Neural progenitor cell (in vitro differentiated cells): ENCODE measurements at places on chromosomes 12 and 14.

- DNase-seq, result peak; percentile 59
These were observed 413 bp upstream of the TUBA1C start for GRCh38 chr12:49264466-49264872.

GRCh38 chr14:51834240-51834639 lies 26.2 kb upstream of the GNG2 start:
- DNase-seq, result no peak

DNA sequence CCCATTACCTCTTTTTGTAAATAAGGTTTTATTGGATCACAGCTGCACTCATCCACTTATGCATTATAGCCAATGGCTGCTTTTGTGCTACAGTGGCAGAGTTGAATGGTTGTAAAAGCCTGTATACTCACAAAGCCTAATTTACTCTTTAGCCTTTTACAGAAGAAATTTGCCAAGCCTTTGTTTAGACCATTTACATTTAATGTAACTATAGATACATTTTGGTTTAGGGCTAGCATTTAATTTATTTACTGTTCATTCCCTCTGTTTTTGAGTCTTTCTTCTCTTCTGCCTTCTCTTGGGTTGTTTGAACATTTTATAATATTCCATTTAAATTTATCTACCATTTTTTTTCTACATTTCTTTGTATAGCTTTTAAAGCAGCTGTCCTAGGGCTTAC lies 217.1 kb upstream of the AMIGO2 start:
- no peak for DNase-seq

- no peak for DNase-seq
These were observed 3.5 kb downstream of the OTX2 start for GRCh38 chr14:56806760-56807159.

DNA sequence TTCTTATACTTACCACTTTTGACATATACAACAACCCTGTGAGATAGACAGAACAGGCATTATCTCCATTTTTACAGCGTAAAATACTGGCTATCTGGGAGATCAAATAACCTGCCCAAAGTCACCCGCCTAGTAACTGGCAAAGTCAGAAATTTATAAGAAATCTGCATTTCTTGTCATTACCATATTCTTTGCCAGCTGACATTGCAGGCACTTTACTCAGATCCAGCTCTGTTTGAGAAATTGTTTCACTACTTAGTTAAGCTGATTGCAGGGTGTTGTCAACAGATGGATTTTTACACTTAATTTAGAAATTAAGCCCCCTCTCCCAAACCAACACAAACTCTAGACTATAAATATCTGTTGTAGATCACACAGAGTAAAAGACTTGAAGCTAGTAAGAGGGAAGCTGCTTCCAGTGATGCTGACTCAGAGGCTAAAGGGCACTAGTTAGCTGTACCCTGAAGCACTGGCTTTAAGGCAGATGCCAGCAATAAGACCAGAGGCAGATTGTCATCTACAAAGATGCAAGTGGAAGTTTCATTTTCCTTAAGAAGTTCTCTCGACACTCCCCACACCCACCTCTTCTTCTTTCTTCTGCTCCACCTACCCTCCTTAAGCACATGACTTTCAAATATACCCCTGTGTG lies 153.1 kb downstream of the ANO6 start:
- DNase-seq, result no peak

- DNase-seq, result no peak
These were observed 12.4 kb downstream of the LUM start for GRCh38 chr12:91098941-91099340.

GRCh38 chr14:99519931-99520421 lies 38.8 kb downstream of the CCNK start:
- no peak for DNase-seq

DNA sequence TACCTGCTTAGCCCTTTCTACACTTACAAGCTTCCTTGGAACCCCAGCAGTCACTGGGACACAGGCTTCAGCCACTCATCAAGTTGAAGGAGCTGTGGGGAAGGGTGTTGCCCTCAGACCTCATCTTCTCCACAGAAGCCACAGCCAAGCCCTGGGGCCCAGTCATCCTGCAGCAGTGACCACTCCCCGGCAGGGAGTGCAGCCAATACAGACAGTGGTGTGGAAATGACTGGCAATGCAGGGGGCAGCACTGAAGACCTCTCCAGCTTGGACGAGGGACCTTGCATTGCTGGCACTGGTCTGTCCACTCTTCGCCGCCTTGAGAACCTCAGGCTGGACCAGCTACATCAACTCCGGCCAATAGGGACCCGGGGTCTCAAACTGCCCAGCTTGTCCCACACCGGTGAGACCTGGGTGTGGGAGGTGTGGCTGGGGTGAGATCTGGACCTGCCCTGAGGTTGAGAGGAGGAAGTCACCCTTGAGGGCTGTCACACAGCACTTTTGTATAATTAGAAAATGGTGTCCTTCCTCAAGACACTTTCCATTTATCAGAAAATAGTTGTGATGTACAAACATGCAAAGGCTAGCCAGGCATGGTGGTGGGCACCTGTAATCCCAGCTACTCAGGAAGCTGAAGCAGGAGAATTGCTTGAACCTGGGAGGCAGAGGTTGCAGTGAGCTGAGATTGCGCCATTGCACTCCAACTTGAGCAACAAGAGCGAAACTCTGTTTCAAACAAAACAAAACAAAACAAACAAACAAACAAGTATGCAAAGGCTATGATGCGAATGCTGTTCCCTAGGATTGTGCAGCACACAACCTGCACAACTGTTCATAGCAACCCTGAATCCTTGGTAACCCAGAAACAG lies 9.9 kb downstream of the GLI1 start:
- no peak for DNase-seq

GRCh38 chr12:42495244-42495643 lies 94.3 kb downstream of the PRICKLE1 start:
- no peak for DNase-seq

- DNase-seq, result no peak
These were observed 61.6 kb upstream of the GNPNAT1 start for GRCh38 chr14:52852810-52853521.

GRCh38 chr12:121475279-121475678 lies 75.4 kb downstream of the RNF34 start:
- no peak for DNase-seq

GRCh38 chr12:126768517-126768916 lies 1498.5 kb upstream of the TMEM132C start:
- no peak for DNase-seq

DNA sequence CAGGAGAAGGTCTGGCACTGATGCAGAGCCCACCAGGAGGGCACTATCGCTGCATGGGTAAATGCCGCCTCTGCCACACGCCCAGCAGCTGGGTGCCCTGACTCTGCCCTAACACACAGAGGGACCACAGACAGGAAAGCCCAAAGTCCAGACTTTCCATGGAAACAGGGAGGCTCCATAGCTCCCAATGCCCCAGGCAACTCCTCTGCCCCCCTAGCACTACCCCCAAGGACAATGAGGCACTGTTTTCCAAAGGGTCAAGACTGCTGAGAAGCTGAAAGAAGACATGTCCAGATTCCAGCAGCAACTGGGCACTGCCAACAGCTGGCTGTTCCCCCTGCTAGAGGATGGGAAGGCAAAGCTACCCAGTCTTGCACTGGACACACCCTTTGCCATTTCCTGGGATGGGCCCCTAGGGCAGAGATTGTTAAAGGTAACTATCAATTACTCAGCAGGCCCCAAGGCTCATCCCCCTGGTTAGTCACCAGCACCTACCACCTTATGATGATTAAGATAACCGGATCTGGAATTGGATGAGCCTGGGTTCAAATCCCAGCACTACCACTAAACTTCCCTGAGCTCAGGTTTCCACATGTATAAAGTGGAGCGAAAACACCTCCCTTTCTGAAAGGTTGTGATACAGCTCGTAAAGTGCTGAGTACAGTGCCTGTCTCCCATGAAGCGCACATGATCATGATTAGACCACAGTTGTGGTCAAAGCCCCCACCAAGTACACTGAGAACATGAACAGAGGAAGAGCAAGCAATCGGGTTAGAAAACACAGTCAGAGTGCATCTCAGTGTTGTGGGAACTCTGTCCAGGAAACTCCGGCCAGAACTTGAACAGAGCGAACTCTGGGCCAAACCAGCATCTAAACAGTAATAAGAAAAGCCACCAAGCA lies 3.3 kb downstream of the PXN start:
- DNase-seq, result no peak

DNA sequence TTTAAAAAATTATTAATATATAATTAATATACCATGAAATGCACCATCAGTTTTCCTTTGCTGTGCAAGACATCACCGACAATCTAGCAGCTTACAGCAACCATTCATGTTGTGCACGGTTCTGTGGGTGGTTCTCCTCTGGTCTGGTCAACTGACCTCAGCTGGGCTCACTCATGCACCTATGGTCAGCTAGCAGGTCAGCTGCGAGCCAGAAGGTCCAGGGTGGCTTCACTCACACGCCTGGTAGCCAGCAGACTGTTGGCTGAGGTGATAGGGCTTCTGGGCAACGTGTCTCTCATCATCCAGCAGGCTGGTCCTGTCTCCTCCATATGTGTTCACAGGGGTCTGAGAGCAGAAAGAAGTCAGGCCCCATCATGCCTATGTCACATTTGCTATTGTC lies 210.4 kb downstream of the KIF26A start:
- DNase-seq, result no peak

- DNase-seq, result no peak
These were observed 584.5 kb upstream of the TBX3 start for GRCh38 chr12:115268451-115268850.

GRCh38 chr12:25926536-25926935 lies 31.9 kb upstream of the RASSF8 start:
- DNase-seq, result no peak

DNA sequence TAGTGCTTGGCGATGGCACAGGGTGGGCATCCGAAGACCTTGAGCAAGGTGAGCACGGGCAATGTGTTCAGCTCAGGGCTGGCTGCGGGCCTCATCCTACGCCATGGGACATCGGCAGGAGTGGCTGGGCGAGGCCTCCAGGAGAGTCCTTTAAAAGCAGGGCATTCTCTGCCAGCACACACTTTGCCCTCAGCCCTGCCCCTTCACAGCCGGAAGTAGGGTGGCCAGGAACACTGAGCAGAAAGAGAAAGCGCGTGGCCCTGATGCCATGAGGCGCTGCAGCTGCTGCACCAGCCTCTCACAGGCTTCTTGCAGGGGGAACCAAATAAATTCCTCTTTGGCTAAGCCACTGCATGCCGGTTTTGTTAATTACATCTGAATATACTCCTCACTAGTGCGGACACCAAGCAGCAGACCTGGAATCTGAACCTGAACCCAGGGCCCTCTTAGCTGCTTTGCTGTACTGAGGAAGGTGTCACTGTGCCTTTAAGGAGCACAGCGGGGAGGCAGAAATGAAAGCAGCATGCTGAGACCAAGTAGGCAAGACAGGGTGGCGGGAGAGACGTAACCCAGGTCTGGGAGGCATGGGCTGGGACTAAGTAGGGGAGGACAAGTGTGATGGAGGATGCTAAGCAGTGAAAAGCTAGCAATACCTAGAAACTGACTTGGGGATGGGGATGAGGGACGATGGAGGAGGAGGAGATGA lies 155.2 kb downstream of the TTC7B start:
- DNase-seq, result no peak

GRCh38 chr14:104317975-104318557 lies 179.7 kb downstream of the KIF26A start:
- no peak for DNase-seq

DNA sequence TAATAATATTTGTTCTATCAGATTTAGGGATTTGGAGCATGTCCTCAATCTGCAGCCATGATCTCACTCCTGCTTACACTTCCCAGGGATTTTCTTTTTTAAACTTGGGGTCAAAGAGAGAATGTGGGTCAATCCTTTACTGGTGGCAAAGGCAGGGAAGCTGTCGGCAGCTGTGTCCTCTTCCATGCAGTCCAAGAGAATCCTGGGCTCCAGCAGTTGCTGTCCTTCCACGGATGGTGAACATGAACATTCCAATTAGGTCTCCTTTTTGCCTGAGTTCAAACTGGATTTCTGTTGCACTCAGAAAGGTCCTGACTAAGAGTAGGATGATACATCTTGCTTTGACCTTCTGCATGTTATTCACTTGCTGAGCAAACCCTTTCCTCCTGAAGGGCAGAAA lies 73.9 kb downstream of the ARL6IP4 start:
- DNase-seq, result no peak

- no peak for DNase-seq
These were observed 13.3 kb downstream of the TGFB3 start for GRCh38 chr14:75968456-75968855.

DNA sequence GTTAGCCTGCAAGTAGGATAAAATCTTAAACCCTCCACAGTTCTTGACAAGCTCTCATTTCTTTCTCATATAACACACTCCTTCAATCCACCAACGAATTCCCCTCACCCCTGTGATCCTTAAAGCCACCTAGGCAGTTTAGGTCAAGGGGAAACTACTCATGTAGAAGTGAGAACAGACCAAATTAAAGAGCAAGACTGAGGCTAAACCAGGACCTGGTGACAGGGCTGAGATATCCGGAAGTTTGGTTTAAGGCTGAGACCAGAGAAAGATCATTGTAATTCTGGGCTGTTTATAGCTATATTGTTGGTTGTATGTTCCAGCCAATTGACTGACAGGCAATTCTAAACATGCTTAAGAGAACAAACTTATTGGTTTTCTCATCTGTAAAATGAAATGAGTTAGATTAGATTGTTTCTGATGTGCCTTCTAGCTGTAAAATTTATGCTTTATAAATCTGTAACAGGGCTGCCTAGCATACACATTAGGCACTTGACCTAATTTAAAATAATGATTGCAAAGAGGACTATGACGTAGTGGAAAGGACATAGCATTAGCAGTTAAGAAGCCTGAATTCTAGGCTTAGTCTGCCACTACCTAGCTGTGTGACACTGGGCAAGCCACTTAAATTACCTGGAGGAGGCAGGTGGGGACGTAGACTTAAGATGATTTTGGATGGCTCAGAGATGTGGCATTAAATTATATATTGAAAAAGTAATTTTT lies 53.9 kb upstream of the PTGR2 start:
- no peak for DNase-seq

DNA sequence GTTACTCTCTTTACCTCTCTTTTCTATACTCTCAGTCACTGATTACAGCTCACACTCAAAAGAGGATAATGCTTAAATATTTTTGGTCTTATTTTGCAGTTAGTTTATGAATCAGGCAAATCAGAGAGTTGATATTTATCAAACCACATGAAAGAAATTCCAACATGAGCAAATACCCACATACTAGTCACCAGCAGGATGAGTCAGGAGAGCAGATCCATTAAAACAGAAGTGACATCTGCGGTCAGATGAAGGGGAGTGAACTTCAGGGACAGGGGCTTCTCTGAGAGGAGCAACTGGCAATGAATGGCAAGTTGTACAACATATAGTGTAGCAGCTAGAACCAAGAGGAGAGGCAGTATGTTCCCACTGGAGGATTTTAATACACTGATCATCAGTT lies 258.7 kb downstream of the SYT10 start:
- DNase-seq, result no peak

DNA sequence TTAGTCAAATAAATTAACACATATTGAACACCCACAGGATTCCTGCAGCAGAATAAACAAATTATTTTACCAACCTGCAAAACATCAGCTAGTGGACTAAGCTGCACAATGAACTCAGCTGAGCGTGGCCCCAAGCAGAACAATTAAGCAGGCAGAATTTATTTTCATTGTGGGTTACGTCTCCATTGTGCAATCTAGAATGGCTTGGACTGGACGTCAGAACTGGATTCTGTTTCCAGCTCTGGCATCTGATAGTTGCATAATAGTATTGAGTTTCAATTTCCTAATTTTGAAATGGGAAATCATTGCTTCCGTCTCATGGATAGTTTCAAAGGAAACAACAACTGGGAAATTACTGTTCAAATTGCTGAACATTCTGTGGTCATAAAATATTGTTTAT lies 35.5 kb upstream of the RERG start:
- no peak for DNase-seq
